ENCODE measurements at places on chromosomes 3 and 15. TPM values are rescaled to one million over a fixed set of nuclear protein-coding genes. Genes with fewer than 3 reads are reported as not detected.

DNA sequence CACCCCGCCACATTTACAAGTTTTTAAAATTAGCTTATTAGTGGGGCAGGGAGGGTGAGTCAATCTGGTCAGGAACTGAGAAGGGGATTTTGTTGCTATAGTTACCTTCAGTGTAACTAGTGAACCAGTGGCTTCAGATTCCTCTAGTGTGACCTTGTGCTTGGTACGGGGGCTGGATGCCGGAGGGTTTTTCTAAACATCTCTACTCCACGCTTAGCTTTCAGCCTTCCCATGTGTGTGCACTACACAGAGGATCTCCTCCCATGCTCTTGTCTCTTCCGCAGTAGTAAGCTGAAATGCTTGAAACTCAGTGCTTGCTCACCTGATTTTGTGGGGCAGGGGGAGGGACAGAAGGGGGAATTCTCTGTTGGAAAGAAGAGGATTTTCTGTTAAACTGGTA lies 67.9 kb upstream of the AKAP13 start:
- DNase-seq: no peak

The MRAS gene
- polyA plus RNA-seq: 78.6 TPM

- DNase-seq: no peak
Measured at GRCh38 chr15:29612096-29612495, 210.2 kb downstream of the TJP1 start.

The PRICKLE2 gene
- 1.8 TPM for polyA plus RNA-seq

DNA sequence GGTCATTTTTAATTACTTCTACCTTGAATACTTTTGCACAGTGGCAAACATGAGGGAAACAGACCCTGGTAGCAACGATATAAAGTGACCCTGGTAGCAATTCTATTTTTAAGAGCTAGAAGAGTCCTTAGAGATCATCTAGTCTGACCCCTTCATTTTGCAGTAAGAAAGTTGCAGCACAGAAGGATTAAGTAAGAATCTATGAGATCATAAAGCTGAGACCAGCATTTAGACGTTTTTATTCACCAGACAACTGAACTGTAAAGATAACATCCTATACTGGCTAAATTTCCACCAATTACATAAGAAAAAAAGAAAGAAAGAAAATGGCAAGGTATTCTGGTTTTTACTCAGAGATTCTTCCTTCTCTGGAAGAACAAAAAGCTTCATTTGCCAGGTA lies 49.9 kb downstream of the LRRFIP2 start:
- no peak for DNase-seq

- DNase-seq: no peak
Measured at GRCh38 chr3:69413551-69414207, 27.8 kb upstream of the FRMD4B start.
